ENCODE measurements at places on chromosomes 12 and 14.
A peak's percentile ranks its signal among the peaks of the same experiment; 100 is the strongest.

- DNase-seq = no peak
Observed at GRCh38 chr12:15158083-15158482, 63.1 kb downstream of the RERG start.

GRCh38 chr12:65825183-65825506, 862 bp downstream of the HMGA2 start:
- no peak for DNase-seq

GRCh38 chr14:34605461-34605860, 24.5 kb downstream of the SNX6 start:
- DNase-seq = no peak

GRCh38 chr12:34021071-34021470, 1.2 kb upstream of the ALG10 start:
- no peak for DNase-seq

DNA sequence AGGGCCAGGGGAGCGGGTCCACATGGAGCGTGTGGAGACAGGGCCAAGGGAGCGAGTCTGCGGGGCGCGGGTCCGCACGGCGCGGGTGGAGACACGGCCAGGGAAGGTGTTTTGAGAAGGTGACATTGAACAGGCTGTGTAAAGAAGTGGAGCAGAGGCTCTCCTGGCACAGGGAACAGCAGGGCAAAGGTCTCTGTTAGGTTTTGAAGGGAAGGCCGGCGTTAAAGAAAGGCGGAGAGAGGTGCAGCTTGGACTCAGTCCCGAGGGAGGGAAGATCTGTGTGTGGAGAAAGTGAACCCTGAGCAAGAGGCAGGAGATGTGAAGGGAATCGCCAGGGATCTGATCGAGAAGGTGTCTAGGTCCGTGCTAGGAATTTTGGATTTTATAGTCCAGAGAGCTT, 1.8 kb downstream of the PXMP2 start:
- no peak for DNase-seq

- no peak for DNase-seq
Observed at GRCh38 chr12:19236656-19237055, 107.1 kb downstream of the PLEKHA5 start.

- DNase-seq = peak; percentile 70
Observed at GRCh38 chr12:4857472-4858291, 52.0 kb upstream of the KCNA1 start.

DNA sequence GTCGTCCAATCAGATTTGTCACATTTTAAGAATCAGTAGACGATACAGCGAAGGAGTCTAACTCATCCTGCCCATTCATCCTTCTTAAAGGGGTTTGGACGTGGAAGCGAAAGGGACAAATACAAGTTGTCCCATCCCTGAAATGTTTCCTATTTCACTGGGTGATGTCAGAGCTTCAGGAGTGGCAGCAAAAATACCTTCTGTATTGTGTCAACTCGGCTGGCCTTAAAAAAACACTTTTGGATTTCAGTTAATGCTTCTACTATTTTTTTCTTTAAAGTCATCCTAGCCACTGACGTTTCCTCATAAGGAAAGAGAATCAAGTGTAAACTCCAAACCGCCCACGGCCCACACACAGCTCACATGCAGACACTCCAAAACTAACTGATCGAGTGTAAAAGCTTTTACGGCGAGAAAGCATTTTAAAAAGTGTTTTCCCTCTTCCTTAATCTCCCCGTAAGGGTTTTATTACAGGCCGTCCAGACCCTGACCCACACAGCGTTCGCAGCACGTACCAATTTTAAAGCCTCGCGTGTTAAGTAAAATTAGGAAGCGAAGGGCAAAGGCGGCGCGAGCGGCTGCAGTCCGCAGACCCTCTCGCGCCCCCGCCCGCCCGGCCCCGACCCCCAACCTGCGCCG, 593 bp downstream of the CFL2 start:
- no peak for DNase-seq
